ENCODE measurements at places on chromosomes 2 and 18.

DNA sequence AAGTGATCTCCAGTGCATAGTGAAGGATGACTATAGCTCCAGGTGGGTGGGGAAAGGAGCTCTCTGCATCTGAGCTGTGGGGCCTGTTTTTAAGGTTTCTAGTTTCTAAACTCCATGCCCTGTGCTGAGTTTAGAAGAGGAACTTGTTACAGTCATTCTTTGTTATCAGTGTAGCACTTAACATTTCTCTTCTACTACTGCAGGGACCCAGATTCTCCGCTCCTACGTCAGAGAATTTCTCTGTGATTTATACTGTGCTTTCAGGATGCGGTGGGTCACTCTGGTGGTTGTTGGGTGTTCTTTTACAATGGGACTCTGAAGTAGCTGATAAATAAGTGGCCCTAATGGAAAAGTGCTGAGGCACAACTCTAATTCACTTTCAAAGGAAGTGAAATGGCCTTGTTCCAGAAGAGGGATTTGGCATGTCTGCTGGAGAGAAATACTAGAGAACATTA lies 122.0 kb downstream of the WDSUB1 start:
- DNase-seq: no peak

DNA sequence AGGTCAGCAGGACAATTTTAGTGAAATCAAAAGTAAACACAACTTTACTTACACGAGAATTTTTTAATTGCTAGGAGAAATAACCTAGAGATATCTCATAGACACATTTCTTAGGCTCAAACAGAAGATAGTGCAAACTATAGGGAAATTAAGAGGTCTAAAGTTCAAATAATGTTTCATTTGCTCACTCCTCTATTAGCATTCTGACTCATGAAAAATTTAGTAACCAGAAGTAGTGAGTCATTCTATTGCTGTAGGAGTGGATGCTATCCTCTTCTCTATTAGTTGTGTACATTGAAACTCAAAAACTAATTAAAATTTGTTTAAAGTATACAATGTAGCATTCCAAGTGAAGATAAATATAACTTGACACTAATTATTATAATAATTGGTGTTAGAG lies 908.3 kb upstream of the TMEFF2 start:
- DNase-seq: no peak

DNA sequence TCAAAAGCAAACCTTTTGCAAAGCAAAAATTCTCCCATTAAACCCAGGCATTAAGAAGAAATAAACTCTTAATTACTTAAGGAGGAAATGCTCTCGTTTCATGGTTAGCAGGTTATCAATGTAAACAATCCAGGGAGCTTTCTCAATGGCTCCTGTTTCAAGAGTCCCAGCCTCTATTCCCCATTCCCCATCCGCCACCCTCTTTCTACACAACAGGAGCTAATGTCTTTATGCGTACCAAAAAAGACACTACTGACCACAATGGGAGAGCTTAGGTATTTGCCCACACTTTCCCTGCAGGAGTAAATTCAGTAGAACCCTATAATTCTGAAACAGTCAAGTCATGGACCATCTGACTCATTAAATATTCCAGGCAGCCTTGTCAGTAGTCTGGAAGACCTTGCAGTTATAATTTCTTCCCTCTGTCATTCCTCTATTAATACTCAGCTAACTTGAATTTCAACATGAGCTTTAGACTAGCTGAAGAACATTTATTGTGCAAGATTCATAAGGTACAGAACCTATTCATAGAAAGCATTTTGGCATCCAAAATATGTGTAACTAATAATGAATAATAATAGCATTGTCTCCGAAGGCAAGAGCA lies 48.6 kb downstream of the SLC8A1 start:
- no peak for DNase-seq

- no peak for DNase-seq
Measured at GRCh38 chr2:52264911-52265310, 1233.0 kb upstream of the NRXN1 start.

GRCh38 chr2:237456200-237456843 lies 30.7 kb upstream of the MLPH start:
- DNase-seq: no peak

DNA sequence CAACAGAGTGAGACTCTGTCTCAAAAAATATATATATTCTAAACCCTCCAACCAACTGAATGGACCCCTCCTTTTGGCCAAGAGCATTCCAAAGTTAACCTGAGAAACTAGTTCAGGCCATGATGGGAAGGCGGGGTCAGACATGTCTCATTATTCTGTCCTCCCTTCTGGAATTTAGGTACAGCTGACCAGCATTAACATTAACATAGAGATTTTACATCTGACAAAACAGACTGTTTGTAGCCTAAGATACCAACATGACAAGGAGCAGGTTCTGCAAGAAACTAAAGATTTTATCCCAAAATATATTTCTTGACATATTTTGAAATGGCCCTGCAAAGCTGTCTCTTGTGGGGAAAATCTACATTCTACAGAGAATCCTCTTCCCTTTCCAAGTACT lies 6.8 kb upstream of the PDK1 start:
- no peak for DNase-seq

- no peak for DNase-seq
Measured at GRCh38 chr2:30509716-30510115, 62.7 kb downstream of the LCLAT1 start.

GRCh38 chr2:236793023-236794011 lies 223.7 kb downstream of the ACKR3 start:
- no peak for DNase-seq

GRCh38 chr2:430291-431040 lies 142.6 kb upstream of the ALKAL2 start:
- no peak for DNase-seq

GRCh38 chr2:30655660-30656059 lies 151.6 kb downstream of the CAPN13 start:
- no peak for DNase-seq

DNA sequence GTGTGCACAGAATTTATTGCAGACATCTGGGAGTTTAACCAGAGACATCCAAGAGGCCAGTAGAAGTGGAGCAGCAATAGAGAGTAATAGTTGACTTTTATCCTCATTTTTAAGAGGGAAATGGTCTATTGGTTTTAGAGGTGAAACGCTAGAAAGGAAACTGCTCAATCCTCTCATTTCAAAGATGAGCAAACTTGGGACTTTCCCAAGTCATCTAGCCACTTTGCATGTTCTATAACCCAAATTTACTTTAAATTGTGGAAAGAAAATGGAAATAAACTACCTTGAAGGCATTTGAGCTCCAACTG lies 601.7 kb downstream of the ARHGAP15 start:
- DNase-seq: no peak

DNA sequence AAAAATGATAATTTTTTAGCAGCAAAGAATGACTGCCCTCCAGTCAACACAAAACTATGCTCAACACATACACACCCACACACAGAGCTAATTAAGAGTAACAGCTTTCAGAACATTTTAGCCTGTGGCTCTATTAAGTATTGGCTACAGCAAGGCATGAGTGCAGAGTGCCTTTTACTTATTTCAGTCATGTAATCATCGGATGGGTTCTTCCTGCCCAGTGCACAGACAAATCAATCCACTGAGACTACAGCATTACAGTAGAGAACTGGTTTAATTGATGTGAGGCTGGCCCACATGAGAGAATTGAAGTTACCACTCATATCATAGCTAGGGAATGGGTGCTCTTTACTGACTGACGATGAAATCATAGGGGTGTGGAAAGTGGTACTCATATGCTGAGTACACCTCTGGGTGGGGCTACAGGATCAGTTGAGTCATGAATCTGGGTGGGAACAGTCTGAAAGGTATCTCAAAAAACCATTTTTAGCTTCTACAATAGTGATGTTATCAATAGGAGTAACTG lies 241.0 kb downstream of the FSIP2 start:
- no peak for DNase-seq

DNA sequence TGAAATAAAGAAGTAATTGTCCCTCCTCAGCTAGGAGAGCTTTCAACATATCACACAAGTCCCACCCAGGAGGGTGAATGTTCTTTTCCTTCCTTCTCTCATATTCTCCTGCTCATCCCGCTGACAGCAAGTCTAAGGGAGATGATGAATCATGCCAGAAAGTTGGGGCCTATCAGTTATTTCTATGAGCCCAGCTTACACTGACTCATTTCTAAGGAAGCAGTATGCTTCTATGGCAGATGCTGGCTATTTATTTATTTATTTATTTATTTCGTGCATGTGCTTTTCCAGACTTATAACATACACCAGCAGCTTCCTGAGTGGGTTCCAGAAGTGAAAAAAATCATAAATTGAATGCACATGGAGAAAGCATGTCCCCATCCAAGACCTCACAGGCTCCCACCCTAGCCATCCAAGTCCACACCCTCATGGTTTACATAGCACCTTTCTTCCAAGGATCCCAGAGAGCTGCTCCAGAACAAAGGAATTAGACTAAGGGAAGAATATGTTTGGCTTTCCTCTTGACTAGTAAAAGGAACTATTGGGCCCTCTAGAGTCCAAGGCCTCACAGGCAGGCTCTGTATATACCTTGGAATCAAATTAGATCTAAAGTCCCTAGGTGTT lies 1074.2 kb upstream of the ZEB2 start:
- DNase-seq: no peak

- no peak for DNase-seq
Measured at GRCh38 chr2:139214801-139215200, 434.6 kb upstream of the NXPH2 start.

DNA sequence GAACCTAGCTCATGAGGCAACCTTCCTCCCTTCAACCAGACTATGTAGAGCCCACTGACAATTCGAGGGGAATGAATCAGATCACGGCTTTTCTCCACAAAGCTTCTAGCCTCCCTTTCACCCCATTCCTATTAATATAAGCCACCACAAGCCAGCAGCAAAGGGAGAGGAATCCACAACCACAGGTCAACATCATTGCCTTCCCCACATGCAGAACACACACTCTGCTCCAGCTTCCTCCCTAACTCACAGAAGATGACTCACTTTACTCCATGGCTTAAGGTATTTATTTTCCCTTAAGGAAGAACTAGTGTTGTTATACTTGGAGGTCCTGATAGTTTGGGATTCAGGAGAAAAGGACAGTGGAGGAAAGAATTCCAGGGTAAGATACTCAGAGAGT lies 272.2 kb downstream of the C1D start:
- DNase-seq: no peak

- no peak for DNase-seq
Measured at GRCh38 chr18:59760619-59761600, 63.7 kb upstream of the CCBE1 start.

DNA sequence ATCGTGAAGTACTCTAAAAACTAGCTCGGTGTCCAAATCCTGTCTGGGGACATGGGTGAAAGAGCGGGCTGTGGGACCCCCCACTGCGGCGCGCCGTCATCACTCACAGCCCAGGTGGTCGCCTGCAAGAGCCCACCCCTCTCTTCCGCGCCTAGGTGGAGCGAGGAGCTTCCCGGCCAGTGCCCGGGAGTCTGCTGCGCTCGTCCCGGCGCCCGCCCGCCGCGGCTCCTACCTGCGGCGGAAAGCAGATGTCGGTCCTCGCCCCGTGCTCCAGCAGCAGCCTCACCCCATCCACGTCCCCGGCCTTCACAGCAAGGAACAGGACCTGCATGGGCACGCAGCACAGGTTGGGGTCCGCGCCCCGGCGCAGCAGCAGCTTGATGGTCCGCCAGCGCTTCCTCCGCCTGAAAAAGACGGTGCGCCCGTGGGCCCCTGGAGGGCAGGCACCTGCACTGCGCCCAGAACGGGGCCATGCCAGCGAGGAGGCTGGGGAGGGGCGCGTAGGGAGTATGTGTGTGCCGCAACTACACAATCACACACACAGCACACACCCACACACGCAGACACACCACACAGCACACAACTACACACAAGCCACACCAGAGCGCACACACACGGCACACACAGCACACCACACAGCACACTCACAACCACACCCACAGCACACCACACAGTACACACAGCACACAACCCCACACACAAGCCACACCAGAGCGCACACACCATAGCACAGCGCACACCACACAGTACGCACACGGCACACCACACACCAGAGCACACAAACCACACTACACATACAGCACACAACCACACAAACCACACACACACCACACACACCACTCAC lies 37.4 kb downstream of the ANKMY1 start:
- no peak for DNase-seq

DNA sequence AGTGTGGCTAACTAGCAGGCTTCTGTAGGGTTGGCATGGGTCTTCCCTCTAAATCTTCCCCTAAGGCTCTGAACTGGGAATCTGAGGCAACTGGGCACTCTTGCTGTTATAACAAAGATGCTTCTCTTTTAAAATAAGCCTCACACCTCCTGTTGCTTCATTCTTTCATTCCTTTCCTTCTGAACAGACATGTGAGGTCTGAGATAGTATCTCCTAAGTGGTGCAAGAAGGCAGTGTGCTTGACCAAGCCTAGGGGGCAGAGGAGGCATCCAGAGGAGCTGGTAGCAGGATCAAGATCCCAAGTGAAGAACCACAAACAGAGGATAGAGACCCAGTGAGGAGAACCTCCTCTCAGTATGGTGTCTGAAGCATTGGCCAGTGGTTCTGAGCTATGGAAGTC lies 90.9 kb downstream of the TTC27 start:
- no peak for DNase-seq

DNA sequence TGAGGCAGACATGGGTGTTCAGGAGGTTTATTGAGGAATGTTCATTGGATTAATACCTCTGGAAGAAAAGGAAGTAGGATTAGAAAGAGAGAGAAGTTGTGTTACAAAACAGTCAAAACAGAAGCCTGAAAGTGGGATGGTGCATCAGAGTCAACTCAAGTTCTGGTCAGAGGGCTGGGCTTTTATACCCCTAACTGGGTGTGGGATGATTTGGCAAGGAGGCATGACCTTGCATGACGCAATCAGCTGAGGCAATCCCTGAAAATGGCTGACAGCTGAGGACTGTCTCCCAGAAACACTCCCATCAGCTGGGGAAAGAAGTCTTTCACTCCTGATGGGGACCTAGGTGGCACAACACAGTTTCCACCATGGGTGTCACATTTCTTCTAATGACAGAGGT lies 818.2 kb downstream of the SATB2 start:
- no peak for DNase-seq

- DNase-seq: no peak
Measured at GRCh38 chr2:24225499-24226242, 50.8 kb downstream of the FAM228A start.

GRCh38 chr2:47528874-47529273 lies 125.9 kb downstream of the MSH2 start:
- no peak for DNase-seq

DNA sequence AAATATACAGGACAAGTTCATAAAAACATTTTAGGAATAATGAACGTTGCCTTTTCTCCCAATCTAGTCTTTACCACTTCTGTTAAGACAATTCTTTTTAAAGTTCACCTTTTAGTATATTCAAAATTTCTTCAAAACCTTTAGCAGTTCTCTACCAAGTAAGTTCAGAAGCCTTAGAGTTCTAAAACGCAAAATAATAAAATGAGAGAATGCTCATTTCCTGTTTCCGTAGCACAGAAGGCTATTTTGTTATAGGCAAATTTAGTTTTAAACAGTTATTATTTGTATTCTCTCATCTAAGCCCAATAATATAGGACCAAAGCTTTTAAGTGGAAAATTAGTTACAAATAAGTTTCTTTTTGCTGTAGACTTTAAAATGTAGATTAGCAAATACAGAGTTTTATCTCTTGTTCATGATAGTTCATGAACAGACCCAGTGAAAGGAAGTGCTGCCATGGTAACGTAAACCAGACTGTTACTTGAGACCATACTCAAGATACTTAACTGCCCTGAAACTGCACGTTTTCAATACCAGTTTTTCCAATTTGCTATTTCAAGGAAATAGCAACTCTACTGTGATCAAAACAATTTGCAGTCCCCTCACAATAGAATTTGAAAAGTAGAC lies 173.1 kb upstream of the STON1 start:
- DNase-seq: no peak

Data from activated naive CD4-positive, alpha-beta T cell treated with Interleukin-2 at 50 U/mL for 16 hours (primary cell).